H9 (cell line): ENCODE measurements at places on chromosomes 6 and 20. TPM values are rescaled to one million over a fixed set of nuclear protein-coding genes. Genes with fewer than 3 reads are reported as not detected.

- DNase-seq, result no peak
- H3K27ac ChIP-seq, result no peak overlapping the region
- H3K36me3 ChIP-seq, result no peaks in the 10 kb centered on the region
- peaks cover 4% of the 10 kb centered on the region; the same call in 1 of the 2 replicates for H3K4me1 ChIP-seq
- H3K4me3 ChIP-seq, result no peak overlapping the region
Observed at GRCh38 chr6:40325041-40325440, 262.1 kb downstream of the LRFN2 start.

DNA sequence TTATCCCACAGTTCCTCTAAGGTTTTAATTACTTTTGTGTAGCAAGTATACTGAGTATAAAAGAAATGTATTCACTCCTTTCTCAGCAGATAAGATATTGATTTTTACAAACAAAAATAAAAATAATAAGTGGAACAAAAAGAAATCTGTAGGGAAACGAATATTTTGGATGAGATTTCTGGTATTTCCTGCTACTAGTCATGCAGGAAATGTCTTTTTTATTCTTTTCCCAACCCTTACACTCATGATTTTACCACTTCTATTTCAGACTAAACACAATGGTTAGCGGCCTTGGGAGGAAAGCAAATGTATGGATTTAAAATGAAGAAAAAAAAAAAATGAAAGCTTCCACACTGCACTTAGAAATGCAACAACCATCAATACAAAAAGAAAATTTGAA, 580.5 kb upstream of the MARCKS start:
- H3K27ac ChIP-seq, result no peak overlapping the region
- H3K4me3 ChIP-seq, result no peak overlapping the region
- no peak for DNase-seq

SLC17A2 gene
- total RNA-seq, result not detected in 2 replicates

DNA sequence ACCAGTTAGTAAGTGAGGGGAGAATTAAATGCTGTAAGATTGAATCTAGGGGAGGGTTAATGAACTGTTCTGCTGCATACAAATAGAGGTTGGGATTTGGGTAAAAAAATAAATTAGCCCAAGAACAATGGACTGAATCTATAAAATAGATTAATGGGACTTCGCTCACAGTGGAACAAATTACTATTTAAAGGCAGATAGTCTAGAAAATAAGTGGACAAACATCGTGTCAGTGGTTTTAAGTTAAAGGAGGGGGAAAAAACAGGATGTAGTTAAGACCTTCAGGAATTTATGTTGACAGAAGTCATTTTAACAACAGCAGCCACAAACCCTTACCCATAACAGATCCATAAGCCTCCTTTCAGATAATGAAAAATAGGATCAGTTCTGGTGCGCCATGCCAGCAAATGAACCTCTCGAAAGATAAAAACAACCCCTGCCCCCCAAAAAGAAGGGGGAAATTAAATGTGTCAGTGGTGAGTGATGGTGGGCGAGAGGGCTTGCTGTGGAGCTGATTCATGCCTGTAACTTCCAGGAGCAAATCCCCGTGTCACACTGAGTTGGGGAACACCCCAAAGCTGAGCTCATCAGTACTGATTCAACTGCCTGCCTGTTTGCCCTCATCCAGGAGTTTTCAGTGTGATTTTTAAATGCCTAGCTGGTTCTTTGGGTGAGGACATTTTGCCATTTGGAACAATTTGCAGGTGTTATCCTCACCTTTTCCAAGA, 86.8 kb downstream of the PPP1R14C start:
- H3K27ac ChIP-seq, result no peak overlapping the region
- peaks cover 6% of the 10 kb centered on the region; the same call in 1 of the 2 replicates for H3K27me3 ChIP-seq

- H3K27ac ChIP-seq, result no peak overlapping the region
- H3K4me1 ChIP-seq, result no peaks in the 10 kb centered on the region
- DNase-seq, result no peak
Observed at GRCh38 chr6:63415286-63415685, 95.5 kb upstream of the LGSN start.

DNA sequence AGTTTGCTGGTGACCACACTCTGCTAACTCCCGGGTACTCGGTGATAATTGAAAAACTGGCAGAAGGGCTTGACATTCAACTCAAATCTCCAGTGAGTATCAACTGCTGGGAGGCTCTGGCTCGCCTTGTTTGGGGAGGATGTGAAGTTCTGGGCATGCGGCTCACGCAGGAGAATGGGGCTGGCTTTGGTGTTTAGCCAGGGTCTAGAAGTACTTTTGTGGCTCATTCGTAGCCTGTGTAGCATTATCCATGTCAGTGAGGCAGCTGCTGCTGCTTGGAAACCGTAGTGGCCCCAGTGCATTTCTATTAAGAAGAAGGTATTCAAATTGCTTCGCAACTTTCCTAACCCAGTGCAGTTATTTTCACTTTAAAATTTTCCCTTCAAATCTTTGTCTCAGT, 52.2 kb downstream of the KDM1B start:
- no peaks in the 10 kb centered on the region for H3K36me3 ChIP-seq
- no peak overlapping the region for H3K27ac ChIP-seq
- H3K4me1 ChIP-seq, result peaks cover 2% of the 10 kb centered on the region; the same call in 1 of the 2 replicates
